Peyer's patch (tissue), 4 donors: ENCODE measurements at places on chromosomes 6 and 20.
A peak's percentile ranks its signal among the peaks of the same experiment; 100 is the strongest.

DNA sequence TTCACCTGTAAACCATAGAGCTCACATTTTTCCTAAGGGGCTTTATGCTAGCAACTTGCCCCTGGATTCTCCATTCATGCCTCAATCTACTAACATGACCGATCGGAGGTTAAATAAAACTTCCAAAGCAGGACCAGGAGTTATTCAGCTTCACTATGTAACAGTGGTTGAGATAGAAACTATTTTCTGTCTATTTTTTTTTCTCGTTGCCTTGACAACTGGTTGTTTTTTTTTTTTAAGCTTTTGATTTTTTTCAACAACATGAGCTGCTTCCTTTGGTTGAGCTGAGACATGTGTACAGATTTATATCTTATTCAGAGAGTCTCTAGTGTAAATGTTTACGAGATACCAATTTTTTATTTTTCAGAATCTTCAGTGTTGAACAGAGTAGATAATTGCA lies 85.7 kb downstream of the SHLD1 start:
- DNase-seq, result no peak

DNA sequence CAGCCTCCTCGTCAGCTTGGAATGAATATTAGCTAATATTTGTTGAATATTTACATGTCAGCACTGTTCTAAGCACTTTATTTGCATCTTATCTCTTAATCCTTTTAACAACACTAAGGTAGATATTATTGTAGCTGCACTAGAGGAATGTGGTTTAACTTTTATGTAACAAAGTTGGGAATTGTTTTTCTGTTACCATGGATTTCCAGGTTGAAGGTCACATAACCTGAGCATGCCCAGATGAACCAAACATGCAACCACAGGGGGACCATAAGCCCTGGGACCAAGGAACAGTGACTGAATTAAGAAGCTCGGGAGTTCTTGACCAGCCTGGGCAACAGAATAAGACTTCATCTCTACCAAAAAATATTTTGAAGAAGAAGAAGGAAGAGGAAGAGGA lies 29.1 kb upstream of the YWHAB start:
- DNase-seq, result no peak

- peak; percentile 79 for DNase-seq
Observed at GRCh38 chr20:36153736-36154699, 522 bp upstream of the EPB41L1 start.

DNA sequence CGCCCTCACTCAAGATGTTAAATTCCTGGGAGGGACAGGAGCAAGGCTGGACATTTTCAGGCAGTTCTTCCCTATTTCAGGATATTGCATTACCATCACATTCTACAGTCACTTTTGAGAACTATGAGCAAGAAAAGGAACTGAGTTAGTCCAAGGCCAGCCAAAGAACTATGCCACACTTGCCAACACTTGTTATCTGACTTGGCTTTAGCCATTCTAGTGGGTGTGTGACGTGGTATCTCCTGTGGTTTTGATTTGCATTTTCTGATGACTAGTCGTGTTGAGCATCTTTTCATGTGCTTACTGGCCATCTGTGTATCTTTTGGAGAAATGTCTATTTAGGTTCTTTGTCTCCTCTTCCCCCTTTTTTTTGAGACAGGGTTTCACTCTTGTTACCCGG lies 12.0 kb downstream of the XRN2 start:
- no peak for DNase-seq

DNA sequence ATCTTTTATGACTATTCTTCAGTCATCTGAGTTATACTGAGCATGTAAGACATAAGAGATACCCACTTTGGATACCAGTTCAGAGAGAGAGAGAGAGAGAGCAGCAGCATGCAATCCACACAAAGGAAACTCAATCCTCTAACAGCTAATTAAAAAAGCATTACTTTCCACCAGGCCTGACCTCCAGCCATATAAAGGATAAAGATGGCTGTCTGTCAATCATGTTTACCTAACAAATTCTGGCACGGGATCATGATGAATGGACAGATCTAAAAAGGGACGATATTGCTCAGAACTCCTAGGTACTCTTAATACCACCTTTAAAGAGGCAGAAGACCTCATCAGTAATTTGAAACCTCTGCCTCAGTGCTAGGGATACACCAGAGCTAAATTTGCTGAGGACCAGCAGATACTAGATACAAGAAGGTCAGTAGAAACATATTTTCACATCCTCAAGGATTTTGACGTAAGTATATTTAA lies 159.2 kb downstream of the RPS12 start:
- no peak for DNase-seq

GRCh38 chr6:37285861-37286311 lies 27.9 kb upstream of the TMEM217 start:
- no peak for DNase-seq

DNA sequence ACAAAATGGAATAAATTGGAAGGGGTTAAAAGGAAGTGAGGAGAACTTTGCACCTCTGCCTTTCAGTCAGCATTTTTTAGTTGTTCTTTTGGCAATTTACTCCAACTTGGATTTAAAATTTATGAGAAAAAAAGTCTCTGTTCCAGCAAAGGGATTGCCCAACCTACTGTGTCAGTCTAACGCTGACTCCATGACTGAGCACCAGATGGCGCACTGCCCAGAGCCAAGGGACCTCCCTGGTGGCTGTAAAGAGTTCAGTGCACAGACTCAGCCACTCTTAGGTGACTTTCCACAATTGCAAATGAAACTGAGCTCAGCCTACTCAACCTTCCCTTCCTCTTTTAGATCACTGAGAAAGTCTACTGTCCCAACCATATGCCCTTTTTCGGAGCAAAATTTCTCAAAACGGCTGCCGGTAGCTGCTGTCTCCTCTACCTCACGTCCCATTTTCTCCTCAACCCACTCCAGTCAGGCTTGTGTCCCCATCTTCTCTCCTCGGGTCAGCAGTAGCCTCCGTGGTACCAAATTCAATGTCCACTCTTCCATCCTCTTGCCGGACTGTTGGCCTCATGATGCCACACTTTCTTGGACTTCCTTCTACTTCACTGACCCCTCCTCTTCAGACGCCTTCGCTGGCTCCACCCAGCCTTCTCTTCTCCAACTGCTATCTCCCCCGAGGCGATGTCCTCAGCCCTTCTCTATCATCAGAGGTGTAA lies 38.7 kb downstream of the GSTA2 start:
- DNase-seq, result peak; percentile 83

DNA sequence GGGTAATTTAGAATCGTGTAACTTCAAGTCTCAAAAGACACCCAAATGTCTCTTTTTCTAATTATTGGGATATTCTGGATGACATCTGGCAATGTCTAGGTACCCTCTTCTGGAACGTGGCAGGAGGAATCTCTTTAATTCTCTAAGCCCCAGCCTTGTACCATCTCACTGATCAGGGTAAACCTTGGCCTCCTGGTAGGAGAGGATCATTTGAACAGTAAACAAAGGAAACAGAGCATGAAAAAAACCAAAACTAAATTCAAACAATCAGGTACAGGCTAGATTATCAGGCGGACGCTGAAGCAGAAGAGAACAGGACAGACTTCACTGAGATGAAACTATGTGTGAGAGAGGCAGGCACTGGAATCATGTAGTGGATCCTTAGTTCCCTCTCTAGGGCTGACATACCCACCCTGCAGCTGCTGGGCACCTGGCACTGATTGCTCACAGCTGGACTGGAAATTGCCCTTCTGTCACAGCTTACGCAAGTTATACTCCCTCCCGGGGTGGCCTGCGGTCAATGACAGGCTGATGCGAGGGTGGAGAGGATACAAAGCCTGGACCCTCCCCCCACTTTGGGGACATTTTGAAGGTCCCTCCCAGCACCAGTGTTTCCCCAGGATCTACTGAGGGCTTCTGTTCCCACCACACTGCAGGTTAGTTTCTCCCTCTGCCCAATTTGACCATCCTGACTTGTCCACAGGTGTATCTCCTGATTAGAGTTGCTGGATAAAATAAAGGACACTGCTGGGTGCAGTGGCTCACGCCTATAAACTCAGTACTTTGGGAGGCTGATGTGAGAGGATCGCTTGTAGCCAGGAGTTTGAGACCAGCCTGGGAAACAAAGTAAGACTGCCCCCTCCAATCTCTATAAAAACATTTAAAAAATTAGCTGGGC lies 20.6 kb upstream of the ZBTB24 start:
- no peak for DNase-seq

GRCh38 chr6:45721665-45722064 lies 294.0 kb downstream of the CLIC5 start:
- DNase-seq, result no peak

DNA sequence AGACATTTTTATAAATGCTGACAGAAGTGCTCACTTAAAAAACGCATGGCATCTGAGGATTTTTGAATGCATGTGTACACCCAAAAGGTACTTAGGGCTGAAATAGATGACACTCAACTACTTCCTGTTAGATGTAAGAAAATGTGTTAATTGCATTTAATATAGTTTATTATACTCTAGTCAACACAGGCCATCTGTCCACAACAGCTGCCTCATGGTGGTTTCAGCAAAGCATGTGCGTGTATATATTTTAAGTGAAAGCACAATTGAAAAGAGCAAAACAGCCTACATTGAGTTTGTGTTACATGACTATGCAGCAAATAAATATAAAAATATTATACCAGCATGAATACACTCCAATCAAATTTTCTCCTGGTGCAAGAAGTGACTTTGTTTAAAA lies 1233.0 kb upstream of the EYS start:
- DNase-seq, result no peak

DNA sequence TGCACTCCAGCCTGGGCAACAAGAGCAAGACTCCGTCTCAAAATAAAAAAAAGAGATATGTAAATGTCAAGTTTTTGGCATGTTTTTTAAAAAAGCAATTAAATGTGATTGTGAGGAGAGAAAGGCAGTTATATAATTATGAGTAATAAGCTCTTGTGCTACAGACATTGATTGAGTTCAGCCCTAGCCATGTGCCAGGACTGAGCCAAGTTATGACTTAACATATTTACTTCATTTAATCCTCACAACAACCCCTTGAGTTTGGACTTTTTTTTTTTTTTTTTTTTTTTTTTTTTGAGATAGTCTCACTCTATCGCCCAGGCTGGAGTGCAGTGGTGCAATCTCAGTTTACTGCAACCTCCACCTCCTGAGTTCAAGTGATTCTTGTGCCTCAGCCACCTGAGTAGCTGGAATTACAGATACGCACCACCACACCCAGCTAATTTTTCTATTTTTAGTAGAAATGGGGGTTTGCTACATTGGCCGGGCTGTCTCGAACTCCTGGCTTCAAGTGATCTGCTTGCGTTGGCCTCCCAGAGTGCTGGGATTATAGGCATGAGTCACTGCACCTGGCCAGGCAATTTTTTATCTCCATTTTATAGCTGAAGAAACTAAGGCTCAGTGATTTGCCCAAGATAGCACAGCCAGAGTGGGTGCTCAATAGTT lies 15.0 kb upstream of the CSE1L start:
- no peak for DNase-seq

- no peak for DNase-seq
Observed at GRCh38 chr6:45478240-45478639, 100.5 kb upstream of the SUPT3H start.

DNA sequence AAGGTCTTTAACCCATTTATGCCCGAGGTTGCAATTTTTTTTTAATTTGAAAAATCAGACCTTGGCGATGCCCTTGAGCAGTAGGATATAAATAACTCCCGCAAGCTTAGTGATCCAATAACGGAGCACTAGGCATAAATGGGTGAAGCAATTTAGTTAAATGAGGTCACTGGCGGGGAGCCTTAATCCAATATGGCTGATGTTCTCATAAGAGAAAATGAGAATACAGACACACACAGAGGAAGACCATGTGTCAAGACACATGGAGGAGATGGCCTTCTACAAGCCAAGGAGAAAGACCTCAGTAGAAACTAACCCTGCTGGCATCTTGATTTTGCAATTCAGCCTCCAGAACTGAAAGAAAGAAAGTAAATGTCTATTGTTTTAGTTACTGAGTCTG lies 735 bp downstream of the SIRPG start:
- no peak for DNase-seq

DNA sequence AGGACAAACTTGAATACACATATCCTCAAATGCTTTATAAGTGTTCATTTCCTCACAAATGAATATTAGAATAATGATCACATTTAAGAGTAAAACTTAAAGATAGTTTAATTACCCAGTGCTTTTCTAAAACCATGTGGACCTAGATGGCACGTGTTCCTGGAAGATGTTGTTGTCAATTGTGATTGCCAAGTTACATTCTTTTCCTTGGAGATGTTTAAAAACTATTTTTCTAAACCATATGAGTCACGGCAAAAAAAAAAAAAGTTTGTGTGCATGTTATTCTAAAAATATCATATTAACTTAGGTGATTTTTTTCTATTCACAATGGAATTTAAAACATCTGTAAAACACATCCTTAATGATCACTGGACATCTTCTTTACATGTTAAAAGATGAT lies 51.1 kb downstream of the RCAN2 start:
- DNase-seq, result no peak

- no peak for DNase-seq
Observed at GRCh38 chr6:154509421-154510143, 903 bp downstream of the CNKSR3 start.

GRCh38 chr20:1863296-1863695 lies 31.9 kb upstream of the SIRPA start:
- no peak for DNase-seq

DNA sequence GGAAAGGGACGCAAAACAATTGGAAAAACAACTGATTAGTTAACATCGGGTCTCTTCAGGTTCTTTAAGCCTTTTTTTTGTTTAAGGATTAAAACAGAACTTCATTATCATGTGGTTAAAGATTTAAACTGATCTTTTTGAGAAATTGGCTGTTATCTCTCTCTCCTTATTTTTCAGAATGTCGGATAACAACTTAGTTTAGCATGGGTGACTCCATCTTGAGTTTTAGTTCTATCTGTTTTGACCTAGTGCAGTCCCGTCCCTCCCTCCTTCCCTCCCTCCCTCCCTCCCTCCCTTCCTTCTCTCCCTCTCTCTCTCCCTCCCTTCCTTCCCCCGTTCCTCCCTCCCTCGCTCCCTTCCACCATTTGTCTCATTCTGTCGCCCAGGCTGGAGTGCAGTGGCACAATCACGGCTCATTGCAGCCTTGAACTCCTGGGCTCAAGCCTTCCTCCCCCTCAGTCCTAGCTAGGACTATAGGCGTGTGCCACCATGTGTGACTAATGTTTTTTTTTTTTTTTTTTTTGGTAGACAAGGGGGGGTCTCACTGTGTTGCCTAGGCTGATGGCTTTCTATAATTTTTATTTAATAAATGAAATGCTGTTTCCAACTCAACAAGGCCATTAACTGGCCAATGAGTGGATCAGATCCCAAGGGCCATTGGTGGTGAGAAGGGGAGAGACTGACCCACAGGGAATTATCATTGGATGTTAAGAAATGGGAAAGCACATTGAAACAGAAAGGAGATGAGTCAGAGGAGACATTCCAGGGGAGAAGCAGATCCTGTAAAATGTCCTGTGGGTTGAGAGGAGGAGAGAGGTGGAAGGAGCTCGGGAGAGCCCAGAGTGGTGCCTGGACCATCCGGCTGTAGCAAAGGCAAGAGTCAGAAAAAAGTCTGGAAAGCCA lies 13.6 kb downstream of the BAK1 start:
- no peak for DNase-seq

GRCh38 chr6:133277228-133277899 lies 36.2 kb downstream of the EYA4 start:
- DNase-seq, result no peak

DNA sequence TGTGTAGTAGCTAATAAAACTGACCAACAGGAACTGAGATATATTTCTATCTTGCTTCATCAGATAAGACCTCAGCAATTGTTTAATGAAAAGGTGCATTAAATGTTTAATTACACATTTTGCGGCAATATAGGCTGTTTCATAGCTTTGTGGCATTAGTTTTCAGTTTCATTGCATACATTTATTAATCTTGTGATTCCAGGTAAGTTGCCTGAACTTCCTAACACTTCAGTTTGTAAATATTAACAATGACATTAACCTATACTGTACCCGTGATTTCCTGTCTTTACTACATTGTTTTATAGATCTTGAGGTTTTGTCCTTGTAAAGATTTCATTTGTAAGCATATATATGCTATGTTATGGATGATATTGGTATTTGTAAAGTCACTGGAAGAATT lies 66.5 kb downstream of the PKIB start:
- no peak for DNase-seq
